Right atrium auricular region (tissue), 2 donors: ENCODE measurements at places on chromosomes 6 and 20.
A peak's percentile ranks its signal among the peaks of the same experiment; 100 is the strongest.

DNA sequence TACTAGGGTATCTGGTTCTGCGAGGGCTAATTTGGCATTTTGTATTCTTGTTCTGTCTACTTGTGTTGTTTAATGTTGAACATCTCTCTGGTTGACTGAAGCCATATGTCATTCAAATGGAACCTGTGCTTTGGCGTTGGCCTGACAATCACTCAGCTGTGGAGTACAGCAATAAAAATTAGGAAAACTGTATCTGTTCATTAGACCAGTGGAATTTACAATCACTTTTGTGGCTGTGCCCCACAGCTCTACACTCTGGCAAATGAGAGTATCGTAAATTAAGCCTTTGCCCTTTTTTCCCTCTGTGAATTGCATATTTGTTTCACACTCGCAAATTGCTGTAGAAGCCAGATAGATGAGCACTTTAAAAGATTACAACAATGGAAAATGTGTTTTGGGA, 102.0 kb downstream of the ARID1B start:
- peaks cover 74% of the 10 kb centered on the region for H3K4me1 ChIP-seq
- H3K27me3 ChIP-seq, result no peaks in the 10 kb centered on the region
- no peak overlapping the region for H3K4me3 ChIP-seq
- no peaks in the 10 kb centered on the region for H3K36me3 ChIP-seq

GRCh38 chr6:31580807-31581433, 1.3 kb downstream of the LTB start:
- H3K4me1 ChIP-seq, result peaks cover 18% of the 10 kb centered on the region
- H3K27me3 ChIP-seq, result no peaks in the 10 kb centered on the region
- H3K4me3 ChIP-seq, result peak overlapping the region; percentile 80
- H3K36me3 ChIP-seq, result no peaks in the 10 kb centered on the region

DNA sequence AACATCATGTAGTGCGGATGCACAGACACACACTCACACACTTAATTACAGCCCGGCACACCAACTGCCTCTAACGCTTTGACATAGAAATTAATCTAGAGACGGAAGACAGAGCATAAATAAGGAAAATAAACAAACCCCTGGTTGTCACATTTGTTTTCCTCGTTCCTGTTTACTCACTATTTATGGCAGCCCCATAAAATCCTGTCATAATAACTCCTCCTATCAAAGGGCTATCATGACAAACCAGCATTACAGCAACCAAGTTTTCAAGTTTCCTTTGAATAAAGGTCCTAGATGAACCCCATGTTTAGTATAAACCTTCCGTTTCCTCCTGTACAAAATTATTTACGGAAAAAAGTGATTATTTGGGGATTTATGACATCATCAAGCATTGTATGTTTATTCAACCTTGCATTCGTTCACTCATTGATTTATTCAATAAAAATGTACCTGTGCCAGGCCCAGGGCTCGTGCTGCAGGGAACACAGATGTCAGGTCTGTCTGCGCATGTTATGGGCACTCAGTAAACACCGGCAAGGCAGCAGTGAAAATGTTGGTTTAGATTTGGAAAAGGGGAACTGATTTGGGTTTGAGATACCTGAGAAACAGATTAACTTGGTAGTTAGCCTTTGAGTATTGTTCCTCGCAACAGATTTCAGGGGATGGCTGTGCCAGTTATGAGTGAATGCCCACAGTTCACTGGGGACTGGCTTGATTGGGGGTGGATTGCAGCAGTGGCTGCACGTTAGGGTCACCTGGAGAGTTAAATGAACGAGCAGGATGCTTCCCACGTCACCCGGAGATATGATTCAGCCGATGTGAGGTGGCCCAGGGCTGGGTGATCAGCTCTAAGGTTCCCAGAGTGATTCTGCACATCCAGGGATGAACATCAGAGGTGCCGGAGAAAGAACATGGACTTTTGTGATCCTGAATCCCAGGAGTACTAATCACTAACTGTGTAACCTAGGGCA, 295.3 kb upstream of the FOXQ1 start:
- H3K4me1 ChIP-seq, result no peaks in the 10 kb centered on the region
- H3K27me3 ChIP-seq, result no peaks in the 10 kb centered on the region

DNA sequence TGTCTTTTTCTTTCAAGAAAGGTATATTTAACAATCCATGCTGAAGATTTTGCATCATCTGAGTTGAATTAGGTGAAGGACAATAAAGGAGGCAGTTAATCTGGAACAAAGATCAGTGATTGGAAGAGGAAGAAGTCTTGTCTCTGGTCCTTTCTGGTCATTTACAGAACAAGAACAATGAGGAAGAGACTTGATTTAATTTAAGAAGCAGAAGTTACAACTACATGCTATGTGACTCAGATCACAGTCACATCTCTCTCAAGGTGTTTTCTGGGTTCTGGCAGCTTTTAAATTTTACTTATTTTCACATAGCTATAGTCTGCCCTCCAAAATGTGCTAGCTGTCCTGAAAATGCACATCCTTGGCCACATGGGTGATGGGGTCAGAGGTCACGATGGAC, 53.5 kb upstream of the DEK start:
- no peak for DNase-seq
- H3K4me3 ChIP-seq, result no peak overlapping the region
- no peaks in the 10 kb centered on the region for H3K27me3 ChIP-seq
- no peaks in the 10 kb centered on the region for H3K36me3 ChIP-seq
- no peak overlapping the region for H3K27ac ChIP-seq

GRCh38 chr20:58294497-58295455, 14.7 kb upstream of the RAB22A start:
- H3K27me3 ChIP-seq, result no peaks in the 10 kb centered on the region
- H3K27ac ChIP-seq, result no peak overlapping the region
- no peaks in the 10 kb centered on the region for H3K4me1 ChIP-seq
- DNase-seq, result no peak
- H3K4me3 ChIP-seq, result no peak overlapping the region
